NCI-H1092 treated with DMSO at 0.1 percent for 48 hours (cell line): ENCODE measurements at places on chromosomes 13 and 19.
A peak's percentile ranks its signal among the peaks of the same experiment; 100 is the strongest.

GRCh38 chr19:27720155-27720554, 1492.8 kb downstream of the UQCRFS1 start:
- DNase-seq = no peak

DNA sequence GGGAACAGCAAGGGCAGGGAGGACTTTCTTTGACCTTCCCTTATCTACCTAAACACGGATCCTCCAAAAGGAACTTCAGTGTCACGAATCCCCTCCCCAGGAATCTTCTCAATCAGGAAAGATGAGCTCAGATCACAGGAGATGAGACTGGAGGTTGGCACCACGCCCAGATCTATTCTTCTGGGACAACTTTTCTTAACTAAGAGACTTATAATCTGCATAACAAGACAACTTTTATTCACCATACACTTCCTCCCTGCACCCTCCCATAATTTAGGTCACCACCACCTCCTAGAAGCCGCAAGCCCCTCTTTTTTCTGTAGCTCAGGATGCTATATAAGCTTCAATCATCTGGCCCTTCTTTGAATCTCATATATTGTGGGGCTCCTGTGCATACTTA, 19.2 kb upstream of the AKT2 start:
- no peak for DNase-seq

DNA sequence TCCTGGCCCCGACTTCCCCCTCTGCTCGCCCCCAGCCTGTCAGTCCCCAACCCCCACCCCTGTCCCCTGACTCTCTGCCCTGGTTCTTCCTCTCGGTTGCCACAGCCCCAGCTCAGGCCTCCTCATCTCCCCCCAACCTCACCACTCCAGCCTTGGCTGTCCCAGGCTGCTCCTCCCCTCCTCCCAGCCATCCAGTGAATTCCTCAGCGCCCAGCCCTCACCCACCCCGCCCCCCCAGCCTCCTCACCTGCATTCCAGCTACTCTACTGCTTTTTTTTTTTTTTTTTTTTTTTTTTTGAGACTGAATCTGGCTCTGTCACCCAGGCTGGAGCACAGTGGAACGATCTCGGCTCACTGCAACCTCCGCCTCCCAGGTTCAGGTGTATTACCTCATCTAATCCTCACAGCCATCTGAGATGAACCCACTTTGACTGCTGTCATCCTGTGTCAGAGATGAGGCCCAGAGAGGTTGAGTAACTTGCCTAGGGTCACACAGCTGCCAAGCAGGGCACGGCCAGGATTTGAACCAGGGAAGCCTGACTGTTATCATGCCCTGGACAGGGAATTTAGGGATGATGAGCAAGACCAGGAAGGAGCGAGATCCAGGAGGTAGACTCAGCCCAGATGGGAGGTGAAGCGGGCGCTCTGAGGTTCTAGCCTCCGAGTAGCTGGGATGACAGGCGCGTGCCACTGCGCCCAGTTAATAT, 2.6 kb downstream of the SULT2B1 start:
- no peak for DNase-seq

DNA sequence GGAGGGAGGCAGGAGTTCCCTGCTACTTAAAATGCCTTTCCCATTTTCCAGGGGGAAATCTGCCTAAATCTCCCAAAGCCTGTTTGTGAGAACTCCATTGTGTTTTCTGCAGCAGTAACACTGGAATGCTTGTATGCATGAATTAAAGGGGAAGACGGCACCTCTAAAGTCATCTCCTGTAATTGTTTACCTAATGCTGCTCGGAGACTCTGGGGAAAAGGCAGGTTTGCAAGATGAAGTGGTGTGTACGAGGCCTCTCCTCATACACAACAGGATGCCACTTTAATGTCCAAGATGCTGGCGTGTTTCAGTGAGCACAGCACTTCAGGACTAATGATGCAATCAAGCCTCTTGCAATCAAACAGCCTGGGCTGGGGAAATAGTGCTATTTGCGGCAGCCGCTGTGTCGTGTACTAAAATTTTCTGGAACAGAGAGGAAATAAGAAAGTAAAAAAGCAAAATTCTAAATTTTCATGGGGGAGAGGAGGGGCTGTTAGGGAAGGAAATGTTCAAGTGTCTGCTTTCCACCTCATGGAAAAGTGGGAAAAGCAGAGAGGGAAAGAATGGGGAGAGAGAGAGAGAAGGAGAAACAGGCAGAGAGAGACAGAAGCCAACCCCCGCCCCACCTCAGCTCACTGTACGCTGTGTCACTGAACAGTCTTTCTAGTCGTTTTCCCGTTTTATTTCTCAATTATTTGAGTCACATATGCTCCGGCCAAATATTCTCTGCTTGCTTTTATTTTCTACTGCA, 32.9 kb downstream of the TSHZ3 start:
- DNase-seq = no peak

DNA sequence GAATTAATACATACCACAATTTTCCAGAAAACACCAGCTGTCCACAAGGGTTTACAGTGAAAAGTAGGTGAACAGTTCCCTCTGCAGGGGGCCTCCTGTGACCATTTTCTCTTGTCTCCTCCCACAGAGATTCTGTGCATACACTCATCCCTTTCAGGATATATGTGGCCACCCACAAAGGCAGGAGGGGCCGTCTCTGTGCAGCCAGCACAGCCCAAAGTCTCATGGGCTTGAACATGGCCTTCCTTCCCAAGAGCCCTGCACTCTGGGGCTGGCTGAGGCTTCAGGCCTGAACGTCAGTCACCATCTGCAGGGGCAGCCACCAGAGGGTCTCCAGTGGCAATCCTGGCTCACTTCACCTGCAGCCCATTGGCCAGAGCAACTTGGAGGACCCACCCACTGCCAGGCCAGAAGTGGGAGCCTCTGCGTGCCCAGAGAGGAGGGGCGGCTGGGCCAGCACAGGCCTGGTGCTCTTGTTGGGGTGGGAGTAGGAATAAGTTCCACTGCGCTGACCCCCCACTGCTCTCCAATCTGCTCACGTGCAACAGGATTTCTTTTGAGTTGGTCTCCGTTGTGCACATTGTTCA, 25.1 kb downstream of the TMEM161A start:
- no peak for DNase-seq

- DNase-seq = no peak
Measured at GRCh38 chr19:40155749-40156265, 35.4 kb upstream of the MAP3K10 start.

DNA sequence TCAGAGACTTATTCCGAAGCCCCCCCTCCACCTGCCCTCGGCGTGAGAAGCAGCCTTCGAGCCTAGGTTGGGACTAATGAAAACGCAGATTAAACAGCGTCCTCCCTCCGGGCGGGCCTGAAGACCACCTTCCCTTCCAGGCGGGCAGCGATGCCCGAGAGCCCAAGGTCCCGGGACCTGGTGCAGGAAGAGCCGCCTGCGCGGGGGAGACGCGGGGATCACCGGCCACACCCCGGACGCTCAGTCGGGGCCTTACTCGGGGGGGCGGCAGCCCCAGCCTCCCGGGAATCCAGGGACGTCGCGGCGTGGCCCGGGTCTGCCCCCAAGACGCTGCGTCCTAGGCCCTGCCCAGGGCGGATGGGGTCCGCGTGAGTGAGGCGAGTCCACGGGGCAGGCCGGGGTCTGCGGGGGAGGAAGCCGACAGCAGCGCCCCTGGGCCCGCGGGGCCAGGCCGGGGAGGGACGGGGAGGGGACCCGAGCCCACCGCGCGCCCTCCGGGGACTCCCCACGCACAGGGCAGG, 33.3 kb upstream of the SPACA7 start:
- no peak for DNase-seq

GRCh38 chr13:63629591-63629990, 2213.9 kb upstream of the PCDH20 start:
- no peak for DNase-seq

DNA sequence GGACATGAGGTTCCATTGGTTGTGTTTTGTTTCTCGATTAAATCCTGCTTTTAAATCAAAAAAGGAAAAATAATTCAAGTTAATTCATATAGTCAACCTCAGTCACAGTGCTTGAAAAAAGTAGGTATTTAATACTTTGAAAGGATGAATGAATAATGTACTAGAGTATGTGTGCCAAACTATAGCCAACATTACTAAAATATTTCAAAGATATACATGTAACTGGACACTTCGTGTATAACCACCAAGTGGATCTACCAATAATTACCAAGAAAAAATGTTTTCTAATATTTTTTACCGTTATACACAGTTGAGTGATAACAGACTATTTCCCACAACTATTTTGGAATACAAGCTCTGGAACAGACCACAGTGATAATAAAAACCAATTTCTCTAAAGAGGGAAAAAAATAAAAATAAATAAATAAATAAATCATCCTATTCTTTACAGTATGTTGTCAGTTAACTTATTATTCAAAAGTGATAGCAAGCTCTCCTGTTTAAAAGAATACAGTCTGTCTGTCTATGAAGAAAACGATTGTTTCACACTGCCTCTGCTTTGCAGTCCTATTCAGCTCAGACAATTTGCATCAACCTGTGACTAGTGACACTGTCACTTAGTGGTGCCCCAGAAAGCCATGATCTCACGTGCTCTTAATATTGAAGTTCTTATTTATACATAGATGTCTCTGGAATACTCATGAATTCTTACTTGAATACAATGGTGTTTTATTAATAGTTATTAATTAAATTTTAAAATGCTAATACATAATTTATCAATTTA, 58.2 kb downstream of the UBL3 start:
- DNase-seq = no peak

DNA sequence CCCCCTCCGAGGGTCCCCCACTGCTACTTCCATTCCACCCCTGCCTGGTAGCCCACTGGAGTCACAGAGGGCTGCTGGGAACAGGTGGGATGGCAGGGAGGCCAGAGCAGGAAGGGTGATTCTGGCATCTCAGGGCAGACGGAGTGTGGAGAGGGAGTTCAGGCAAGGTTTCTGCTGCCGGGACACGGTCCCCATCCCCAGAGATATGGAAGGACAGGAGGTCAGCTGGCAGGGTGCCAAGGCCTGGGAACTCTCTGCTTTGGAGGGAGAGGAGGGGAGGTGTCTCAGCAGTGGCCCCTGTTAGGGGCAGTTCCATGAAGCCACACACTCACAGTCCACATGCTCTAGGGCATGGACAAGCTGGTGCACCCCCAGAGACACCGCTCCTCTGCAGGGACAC, 68.1 kb downstream of the CHST8 start:
- DNase-seq = no peak

GRCh38 chr13:73596382-73596781, 537.6 kb downstream of the KLF5 start:
- DNase-seq = no peak

GRCh38 chr13:113930671-113931637, 42.9 kb downstream of the C13orf46 start:
- DNase-seq = no peak

GRCh38 chr13:65063753-65064152, 2166.4 kb downstream of the PCDH9 start:
- DNase-seq = no peak

DNA sequence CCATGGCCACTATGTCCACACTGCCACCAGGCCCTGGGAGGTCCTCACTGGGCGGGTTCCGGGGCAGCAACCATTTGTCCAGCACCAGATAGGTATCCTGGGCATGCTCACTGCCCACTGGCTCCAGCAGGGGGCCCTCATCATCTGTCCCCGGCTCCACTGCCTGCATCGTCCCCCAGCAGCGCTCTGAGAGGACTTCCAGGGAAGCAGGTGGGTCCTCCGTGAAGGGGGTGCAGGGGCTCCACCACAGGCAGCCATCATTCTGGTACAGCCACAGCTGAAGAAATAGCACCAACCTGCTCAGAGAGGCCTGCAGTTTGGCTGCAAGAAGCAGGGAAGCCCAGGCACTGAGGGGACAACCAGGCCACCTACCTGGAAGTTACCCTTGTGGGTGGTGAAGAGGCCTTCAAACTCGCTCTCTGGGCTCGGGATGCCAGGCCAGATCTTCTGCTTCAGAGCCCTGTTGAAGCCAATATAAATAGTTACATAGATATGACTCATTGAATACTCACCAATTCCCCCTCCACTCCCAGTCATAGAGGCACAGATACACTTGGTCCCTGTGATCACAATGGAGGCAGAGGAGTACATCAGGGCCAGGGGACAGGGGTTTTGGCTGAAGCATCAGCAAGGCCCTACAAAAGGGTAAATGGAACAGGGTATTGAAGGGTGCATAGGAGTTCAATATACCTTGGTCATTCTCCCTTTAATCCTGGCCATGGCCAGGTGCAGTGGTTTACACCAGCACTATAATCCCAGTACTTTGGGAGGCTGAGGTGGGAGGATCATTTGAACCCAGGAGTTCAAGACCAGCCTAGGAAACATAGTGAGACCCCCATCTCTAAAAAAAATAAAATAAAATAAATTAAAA, 4.1 kb downstream of the SWSAP1 start:
- peak; percentile 10 for DNase-seq

- no peak for DNase-seq
Measured at GRCh38 chr13:21813110-21813509, 142.2 kb downstream of the FGF9 start.

GRCh38 chr19:17358395-17358794, 18.7 kb downstream of the PLVAP start:
- DNase-seq = no peak

- no peak for DNase-seq
Measured at GRCh38 chr13:92769046-92769445, 457.6 kb upstream of the GPC6 start.

GRCh38 chr13:80742033-80742432, 401.1 kb upstream of the SPRY2 start:
- DNase-seq = no peak

DNA sequence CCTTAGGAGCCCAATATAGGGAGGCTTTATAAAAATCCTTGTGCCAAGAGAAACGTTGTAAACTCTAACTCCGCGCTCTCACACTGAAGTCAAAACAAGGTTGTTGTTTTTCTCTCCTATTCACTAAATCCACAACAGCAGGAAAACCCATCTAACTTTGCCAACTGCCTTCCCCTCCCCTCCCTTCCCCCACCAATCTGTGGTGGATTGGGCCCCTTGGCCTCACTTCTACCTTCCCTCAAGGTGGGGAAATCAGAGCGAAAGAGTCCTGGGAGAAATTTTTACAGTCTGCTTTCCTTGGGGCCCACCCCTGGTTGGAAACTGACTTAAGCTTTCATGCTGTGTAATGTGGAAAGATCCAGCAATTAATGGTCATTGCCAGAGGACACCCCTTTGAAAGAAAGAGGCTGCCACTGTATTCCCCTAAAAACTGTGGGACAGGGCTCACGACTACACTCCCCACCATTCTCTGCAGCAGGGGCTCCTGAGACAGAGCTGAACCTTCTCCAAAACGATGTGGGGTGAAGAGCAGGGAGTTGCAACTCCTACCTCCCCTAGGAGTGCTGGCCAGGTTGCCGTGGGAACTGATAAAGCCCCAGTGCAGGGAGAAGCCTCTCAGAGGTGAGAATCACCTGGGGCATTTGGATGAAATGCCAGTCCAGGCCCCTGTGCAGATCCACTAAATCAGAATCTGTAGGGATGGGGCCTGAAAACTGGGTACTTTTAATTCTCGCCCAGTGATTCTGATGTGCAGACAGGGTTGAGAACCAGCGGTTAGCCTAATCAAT, 1.1 kb downstream of the DHRS12 start:
- DNase-seq = peak; percentile 39

DNA sequence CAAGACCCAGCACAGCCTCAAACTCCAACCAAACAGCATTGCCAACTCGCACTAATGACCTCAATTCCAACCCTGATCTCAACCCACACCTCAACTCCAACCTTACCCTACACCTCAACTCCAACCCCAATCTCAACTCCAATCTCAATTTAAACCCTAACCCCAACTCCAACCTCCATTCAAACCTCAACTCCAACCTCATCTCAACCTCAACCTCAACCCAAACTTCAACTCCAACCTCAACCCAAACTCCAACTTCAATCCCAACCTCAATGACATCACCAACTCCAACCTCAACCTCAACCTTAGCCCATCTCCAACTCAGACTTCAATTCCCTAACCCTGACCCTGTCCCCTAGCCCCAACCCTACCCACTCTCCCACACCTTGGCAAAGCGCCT, 58.4 kb downstream of the UNC13A start:
- no peak for DNase-seq
